ENCODE measurements at places on chromosomes 13 and 19. TPM values are rescaled to one million over a fixed set of nuclear protein-coding genes. Genes with fewer than 3 reads are reported as not detected.
A peak's percentile ranks its signal among the peaks of the same experiment; 100 is the strongest.

Gene KIR2DL4
- not detected for polyA plus RNA-seq

Gene CLEC17A
- 0.09 TPM for polyA plus RNA-seq

Gene LSM7
- 72.9 TPM for polyA plus RNA-seq

Gene LAIR1
- polyA plus RNA-seq = 4.5 TPM

Gene PNMA8A
- 71.7 TPM for polyA plus RNA-seq

Gene VN1R2
- polyA plus RNA-seq = 0.34 TPM

Gene ZNF506
- polyA plus RNA-seq = 33.9 TPM

Gene MEDAG
- 44.1 TPM for polyA plus RNA-seq

Gene ANGPTL4
- 3.2 TPM for polyA plus RNA-seq

Gene C5AR1
- 8.0 TPM for polyA plus RNA-seq

Gene FLT3LG
- polyA plus RNA-seq = 5.7 TPM

Gene IGFL2
- polyA plus RNA-seq = not detected

Gene PCDH9
- polyA plus RNA-seq = 16.2 TPM

Gene POU4F1
- 0.03 TPM for polyA plus RNA-seq

DNA sequence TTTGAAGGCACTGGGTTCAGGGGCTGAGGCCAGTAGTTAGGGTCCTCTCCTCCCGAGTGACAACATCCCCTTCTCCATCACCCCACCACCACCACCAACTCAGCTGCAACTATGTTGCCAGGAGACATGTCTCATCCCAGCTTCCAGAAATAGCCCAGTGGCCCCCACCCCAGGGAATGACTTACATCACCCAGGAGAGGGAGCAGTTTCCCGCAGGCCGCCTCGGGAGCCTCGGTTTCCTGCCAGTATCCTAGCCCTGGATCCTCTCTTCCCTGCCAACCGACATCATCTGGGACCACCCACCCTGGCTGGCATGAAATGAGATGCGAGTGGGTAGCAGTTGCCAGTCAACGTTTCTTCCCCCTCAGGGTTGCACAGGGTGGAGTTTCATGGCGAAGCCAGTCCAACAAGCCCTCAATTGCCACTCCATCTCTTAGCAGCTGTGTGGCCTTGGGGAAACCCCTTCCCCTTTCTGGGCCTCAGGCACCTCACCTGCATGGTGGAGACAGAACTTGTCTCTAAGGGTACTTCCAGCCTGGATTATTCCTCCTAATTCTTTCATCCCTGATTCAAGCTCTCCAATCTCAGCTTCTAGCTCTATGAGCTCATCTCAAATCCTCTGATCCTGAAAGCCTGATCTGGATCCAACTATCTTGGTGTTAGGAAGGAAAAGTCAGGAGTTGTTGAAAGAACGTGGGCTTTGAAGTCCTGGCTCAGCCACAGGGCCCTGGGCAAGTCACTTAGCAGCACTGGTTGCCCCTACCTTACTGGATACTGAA is 3.9 kb upstream of the GSK3A start:
- DNase-seq = no peak

DNA sequence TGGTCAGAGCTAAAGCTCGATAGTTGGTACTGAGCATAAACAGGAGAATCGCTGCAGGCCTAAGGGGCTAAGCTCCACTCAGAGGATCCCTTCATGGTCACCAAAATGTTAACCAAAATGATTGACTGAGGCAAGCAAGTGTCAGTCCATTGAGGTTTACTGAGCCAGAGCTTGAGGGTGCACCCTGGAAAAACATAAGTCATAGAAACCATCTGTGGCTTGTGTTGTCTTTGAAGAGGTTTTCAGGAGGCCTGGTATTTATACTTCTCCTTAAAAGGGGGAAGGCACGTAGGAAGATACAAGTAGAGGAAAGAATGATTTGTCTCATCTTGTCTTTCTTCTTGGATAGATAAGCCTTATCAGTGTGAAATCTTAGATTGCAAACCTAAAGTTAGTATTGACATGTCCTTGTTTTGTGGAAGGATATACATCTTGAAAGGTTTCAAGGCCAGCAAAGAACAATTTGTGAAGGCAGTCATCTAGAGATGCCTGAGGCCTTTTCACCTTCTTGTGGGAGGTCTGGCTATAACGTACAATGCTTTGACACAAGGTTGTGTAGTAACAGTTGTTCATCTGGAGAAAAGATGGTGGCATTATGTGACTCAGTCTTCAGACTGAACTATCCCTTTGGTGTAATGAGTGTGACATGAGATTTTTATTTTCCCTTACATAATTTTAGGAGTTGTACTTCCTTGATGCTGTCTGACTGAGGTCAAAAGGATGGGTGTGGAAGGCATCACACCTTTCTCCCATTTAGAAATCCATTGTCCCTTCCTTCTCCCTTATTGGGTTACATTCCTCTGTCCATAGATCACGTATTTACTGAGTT is 14.7 kb upstream of the CEACAM6 start:
- DNase-seq = no peak

DNA sequence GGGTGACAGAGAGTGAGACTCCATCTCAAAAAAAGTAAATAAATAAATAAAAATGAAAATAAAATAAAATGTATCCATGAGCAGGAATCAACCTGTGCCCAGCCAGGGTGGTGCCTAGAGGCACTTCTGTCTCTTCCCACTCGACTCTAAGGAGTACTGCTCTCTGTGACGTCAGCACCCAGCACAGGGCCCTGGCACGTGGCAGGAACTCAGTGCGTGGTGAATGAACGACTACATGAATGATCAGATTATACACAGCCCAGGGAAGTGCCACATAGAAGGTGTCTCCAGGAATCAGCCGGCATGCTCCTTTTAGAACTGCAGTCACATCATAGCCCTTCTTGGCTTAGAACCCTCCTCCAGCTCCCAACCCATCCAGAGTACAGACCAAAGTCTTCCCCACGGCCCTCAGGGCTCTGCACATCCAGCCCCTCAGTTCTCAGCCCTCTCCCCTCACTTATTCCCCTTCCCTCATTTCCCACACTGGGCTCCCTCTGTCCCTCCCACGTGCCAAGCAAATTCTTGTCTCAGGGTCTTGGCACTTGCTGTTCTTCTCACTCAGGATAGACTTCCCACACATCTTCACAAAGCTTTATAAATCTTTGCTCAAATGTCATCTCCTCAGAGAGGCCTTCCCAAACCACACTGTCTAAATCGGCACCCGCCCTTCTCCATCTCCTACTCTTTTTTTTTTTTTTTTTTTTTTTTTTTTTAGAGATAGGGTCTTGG is 4.2 kb downstream of the CLIP3 start:
- DNase-seq = no peak

GRCh38 chr19:38321646-38322196 is 2.1 kb downstream of the KCNK6 start:
- no peak for DNase-seq

GRCh38 chr13:41019011-41019487 is at the start of gene ELF1:
Gene ELF1 (minus strand): TSS chr13:41019316. CDS start chr13:40982054, 37,262 bp downstream.
- peak; percentile 48 for DNase-seq

DNA sequence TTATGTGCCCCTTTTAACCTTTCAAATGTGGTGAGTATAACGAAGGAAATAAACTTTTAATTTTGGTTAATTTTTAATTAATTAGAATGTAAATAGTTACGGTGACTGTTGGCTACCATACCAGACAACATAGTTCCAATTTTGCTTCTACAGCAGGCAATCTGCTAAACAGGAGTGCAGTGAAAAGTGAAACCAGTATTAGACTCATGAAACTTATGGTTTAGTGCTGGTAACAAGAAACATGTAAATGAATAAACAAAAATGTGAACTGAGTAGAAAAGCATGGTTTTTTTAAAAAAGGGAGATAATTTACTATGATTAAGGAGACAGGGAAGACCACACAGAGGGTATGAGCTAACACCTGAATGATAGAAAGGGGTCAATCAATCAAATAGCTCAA is 478.4 kb downstream of the PCDH9 start:
- no peak for DNase-seq

GRCh38 chr19:10374931-10375330 is 5.4 kb downstream of the TYK2 start:
- no peak for DNase-seq

GRCh38 chr19:45110851-45111266 is 17.9 kb downstream of the PPP1R37 start:
- DNase-seq = no peak

GRCh38 chr19:49391581-49392399 is 3.7 kb downstream of the KASH5 start:
- DNase-seq = no peak

DNA sequence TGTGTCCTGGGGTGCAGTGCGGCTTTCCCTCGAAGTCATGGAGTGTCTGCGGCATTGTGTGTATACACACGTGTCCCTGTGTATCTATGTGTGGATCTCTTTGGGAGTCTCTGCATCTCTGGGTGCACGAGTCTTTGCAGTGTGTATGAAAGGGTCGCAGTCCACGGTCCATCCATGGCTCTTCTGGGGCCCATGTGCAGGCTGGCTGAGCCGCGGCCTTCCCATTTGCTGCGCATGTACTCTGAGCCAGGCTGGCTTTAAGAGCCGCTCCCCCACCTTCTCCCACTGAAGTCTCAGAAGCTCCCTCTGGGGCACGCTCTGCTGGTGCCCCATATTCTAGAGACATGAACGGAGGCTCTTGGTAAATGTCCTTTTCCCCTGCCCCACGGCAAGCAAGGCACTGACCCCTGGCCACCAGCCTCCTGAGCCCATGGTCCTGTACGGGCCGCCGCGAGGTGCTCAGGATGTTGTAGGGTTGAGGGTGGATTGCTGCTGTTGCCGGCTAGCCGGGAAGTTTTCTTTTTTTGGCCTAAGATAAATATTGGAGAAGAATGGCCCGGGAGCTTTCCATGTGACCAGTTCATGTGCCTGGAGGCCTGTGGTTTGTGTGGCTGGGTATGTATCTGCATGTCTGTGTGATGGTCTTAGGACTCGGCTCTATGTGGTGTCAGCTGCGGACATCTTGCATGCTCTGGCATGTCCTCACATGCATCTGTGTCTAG is 31.9 kb downstream of the PAK4 start:
- DNase-seq = no peak

DNA sequence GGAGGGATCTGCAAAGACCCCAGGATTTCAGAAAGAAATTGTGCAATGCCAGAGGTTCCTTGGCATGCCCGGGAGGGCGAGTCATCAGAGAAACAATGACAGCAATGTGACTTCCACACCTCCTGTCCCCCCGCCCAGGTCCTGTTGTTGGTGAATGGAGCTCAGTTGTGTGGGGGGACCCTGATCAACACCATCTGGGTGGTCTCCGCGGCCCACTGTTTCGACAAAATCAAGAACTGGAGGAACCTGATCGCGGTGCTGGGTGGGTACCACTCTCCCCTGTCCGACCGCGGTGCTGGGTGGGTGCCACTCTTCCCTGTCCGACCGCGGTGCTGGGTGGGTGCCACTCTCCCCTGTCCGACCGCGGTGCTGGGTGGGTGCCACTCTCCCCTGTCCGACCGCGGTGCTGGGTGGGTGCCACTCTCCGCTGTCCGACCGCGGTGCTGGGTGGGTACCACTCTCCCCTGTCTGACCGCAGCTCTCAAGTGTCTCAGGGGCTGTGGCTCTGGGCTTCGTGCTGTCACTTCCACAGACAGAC is 5.2 kb upstream of the F10 start:
- no peak for DNase-seq

DNA sequence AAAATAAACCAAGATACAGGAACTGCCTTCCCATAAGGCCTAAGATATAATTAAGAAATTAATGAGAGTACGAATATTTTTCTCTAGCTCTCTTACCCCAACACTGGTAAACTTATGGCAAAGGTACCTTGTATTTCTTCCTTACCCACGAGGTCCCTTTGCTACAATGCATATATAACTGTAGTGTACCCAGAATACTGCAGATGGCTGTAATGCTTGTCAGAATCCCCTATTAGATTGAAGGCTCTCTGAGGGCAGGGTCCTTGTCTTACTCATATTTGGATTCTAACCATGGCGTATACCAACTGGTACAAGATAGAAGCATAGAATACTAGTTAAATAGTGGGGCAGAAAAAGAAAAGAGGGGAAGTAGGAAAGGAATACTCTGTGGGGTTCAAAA is 15.1 kb downstream of the SLC25A30 start:
- no peak for DNase-seq

DNA sequence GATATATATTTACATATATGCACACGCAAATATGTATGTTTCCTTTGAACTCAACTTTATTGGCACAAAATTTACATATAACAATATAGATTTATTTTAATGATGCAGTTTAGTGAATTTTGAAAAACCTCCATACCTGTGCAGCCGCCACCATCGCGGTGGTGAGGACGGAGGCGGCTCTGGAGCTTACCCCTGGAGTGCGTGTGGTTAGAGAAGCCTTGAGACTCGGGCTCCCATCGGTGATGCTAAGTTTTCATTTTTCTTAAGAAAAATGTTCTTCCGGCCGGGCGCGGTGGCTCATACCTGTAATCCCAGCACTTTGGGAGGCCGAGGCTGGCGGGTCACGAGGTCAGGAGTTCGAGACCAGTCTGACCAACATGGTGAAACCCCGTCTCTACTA is 31.8 kb downstream of the GJA3 start:
- DNase-seq = no peak

DNA sequence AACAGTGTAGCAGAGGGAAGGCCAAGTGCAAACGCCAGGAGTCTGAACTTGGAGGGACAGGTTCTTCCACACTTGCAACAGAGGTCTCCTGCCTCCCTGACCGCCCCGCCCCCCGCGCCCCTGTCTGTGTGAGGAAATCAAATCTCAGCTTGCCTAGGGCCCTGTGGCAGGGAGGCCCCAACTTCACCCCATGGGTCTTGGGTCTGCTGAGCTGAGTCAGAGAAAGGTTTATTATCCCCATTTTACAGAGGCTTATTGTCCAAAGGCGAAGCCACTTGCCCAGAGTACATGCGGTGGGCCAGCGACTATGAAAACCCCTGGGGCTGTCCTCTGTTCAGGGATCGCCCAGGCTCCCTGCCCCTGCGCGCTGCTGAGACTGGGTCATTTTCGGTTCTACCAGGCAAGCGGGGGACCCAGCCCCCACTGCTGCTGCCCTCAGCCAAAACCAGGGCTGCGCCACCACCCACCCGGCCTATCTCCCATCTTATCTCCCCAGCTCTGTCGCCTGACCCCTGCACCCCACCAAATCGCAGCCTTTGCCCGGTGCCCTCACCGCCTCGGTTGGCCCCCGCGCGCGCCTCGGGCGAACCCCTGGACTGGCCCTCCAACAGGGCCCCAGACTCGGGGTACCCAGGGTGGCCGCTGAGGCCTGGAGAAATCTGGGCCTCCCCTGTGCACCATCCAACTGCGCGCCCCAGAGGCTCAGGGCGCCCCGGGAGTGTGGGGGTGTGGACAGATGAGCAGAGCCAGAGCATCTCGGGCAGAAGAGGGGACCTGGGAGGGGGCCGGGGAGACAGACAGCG is 850 bp upstream of the CERS4 start:
- DNase-seq = no peak

DNA sequence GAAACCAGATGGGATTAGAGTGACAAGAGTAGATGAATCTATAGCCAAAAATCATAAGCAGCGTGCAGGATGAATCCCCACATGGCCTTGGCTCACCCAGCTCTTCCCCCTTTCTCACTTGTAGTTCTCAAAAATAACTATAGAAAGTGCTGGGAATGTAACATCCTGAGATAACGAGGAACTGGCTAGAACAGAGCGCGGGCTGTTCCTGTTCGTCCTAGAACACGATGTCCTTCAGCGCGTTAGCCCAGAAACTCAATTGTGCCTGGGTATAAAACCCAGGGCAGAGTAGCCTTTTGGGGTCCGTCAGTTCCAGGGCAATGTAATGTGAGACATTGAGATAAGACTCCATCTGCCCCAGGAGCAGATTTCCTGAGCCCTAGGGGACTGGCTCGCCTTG is 326.2 kb downstream of the TSHZ3 start:
- DNase-seq = no peak
